ENCODE measurements at places on chromosomes 7 and 10.
A peak's percentile ranks its signal among the peaks of the same experiment; 100 is the strongest.

DNA sequence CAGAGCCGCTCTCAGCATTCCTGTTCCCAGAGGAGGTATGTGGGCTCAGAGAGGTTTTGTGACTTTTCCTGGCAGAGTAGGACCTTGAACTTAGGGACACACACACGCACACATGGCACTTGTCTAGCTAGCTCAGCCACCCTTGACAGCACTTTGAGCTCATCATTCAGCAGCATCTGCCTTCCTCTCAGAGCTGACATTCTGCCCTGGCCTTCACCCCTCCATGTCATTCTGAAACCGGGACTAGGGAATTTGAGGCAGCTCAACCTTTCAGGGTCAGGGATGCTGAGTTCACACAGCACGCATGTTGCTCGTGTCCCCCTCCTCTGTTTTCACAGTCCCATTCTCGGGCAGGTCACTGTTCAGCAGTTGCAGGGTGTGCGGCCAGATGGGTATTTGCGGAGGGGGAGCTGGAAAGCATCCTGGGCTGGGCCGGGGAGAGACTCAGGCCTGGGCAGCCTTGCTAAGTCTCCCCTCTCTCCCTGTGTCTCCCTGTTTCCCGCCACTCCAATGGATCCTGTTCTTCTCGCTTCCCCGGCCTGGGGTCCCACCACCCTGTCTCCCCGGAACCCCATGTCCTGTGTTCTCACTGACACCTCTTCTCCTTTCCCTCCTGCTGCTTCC is 78.0 kb downstream of the COL13A1 start:
- DNase-seq: no peak

DNA sequence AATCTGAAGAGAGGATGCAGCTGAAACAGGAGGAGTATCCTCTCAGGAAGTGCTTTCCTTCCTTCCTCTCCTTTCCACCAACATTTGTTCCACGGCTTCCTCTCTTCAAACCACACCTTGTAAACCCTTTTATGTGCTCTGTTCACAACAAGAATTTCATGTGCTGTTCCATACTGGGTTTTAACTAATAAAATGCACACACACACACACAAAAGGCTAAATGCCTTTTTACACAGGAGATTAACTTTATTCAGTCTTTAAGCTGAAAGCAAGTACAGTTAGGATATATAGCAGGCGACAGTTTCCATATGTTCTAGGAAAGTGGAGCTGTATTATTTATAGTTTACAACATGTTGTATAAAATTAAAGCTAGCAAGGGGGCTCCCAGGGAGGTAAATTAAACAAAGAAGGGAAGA is 106.7 kb downstream of the REEP3 start:
- peak; percentile 16 for DNase-seq

DNA sequence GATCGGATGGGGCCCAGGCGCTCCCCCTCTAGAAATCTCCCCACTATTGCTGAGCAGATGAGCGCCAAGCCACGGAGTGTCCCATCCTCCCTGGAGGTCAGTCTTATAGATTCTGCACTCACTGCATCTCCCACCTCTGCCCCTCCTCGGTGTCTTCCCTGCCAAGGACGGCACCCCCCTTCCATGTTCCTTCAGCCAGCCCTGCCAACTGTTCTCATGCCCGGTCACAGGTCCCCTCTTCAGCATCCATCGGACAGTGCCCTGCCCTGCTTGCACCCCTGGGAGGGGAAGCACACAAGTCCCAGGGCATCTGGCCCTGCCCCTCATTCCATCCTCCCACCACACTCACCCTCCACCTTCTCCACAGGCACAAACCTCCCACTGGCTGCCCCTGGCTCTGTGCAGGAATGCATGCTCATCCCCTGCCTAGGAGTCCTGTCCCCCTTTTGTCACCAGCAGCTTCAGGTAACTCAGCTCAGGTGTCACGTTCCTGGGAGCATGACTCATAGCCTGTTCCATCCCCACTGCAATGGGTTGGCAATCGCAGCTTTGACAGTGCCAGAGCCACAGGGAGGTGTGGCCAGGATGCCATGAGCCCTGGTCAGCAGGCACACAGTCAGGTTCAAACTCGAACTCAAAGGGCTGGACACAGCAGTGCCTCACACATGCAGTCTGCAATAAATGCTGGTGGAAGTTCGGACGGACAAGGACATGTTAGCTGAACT is 234.7 kb upstream of the TCERG1L start:
- DNase-seq: no peak

GRCh38 chr7:143042790-143043271 is 9.3 kb upstream of the OR6V1 start:
- DNase-seq: peak; percentile 29

Measured in MV-4-11 (cell line).